Activated CD4-positive, alpha-beta T cell treated with anti-CD3 and anti-CD28 coated beads, Interleukin-2, amount 50 U/mL, for 4 hours (primary cell): ENCODE measurements at places on chromosomes 3 and 15.

DNA sequence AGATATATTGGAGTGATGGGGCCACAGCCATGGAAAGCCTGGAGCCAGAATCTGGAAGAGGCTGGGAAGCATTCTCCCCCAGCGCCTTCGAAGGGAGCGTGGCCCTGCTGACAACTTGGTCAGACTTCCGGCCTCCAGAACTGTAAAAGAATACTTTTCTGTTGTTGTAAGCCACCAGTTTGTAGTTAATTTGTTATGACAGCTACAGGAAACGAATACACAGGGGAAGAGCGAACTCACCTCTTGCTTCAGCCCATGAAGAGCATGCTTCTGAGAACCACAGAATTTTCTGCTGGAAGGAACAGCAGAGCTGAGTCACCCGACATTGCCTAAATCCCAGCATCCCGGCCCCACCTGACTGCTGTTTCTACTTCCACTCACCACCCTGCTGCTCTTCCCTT, 501.7 kb downstream of the SHQ1 start:
- DNase-seq = no peak

GRCh38 chr15:44769521-44769920, 33.2 kb downstream of the TRIM69 start:
- DNase-seq = no peak

DNA sequence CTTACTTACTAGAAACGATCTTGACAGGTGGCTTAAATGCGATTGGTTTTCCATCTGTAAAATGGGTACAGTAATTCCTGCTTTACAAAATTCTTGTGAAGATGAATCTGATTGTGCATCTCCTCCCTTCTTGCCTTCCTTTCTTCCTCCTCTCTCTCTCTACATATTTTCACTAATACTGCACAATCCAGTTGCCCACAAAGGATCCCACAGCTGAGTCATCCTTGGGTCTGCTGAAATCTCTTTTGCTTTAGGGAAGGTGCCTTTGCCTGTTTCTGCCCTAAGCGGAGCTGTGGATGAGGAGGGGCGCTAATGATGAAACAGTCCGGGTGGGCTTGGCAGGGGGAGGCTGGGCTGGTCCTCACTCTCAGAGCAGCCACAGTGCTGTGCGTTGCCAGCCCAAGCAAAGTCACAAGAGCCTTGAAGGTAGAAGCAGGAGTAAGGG, 46.1 kb downstream of the AMOTL2 start:
- no peak for DNase-seq

- DNase-seq = no peak
Measured at GRCh38 chr3:42663581-42664437, 10.3 kb downstream of the ZBTB47 start.

GRCh38 chr3:162605651-162606204, 1109.1 kb downstream of the OTOL1 start:
- no peak for DNase-seq

GRCh38 chr3:123421353-123422174, 27.3 kb downstream of the ADCY5 start:
- DNase-seq = no peak

GRCh38 chr3:192408647-192409200, 318.6 kb downstream of the FGF12 start:
- no peak for DNase-seq

GRCh38 chr3:37544869-37545352, 316.8 kb upstream of the CTDSPL start:
- DNase-seq = no peak

DNA sequence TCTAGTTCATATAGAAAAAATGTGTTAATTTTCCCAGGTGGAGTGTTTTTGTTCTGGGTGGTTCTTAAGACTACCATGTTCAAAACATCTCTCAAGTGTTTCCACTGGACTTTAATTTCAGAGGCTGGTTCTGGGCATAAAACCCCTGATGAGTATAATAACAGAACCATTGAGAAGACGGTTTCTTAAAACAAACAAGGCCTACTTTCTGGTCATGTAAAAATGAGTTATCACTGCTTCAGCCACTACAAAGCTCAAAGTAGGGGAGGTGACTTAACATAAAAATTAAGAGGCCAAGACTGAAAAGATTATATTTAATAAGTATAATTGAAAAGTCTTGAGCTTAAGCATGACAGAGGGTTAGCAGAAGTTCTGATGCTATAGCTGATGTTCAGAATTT, 33.8 kb downstream of the RYR3 start:
- no peak for DNase-seq

DNA sequence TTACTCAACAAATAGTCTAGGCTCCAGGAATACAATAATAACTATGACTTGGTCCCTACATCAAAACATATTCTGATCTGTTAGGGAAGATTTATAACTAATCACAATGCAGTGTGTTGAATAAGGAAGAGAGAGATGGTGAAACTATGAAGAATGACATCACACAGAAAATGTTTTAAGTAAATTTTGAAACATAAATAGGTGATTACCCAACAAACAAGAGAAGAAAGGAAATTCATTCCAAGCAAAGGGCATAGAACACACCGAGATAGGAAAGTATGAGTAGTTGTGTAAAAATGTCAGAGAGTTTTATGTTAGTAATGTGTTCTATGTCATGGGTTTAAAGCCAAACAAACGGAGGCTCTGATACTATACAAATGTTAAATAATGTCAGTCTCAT, 13.4 kb downstream of the SEC62 start:
- DNase-seq = no peak

DNA sequence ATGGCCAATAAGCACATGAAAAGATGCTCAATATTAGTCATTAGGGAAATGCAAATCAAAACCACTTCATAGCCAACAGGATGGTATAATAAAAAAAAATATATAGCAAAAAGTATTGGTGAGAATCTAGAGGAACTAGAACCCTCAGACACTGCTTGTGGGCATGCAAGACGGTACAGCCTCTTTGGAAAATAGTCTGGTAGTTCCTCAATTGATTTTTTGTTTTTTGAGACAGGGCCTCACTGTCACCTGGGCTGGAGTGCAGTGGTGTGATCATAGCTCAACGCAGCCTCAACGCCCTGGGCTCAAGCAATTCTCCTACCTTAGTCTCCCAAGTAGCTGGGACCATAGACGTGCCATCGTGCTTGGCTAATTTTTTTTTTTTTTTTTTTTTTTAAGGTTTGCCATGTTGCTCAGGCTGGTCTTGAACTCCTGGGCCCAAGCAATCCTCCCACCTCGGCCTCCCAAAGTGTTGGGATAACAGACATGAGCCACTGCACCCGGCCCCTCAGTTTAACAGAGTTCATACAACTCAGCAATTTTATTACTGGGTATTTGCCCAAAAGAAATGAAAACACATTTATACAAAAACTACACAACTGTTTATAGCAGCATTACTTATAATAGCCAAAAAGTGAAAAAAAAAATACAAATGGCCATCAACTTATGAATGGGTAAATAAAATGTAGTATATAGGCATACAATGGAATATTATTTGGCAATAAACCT, 5.1 kb downstream of the PRC1 start:
- DNase-seq = no peak

- no peak for DNase-seq
Measured at GRCh38 chr3:139303216-139303615, 40.6 kb upstream of the MRPS22 start.

GRCh38 chr15:94238539-94239118, 7.3 kb downstream of the MCTP2 start:
- no peak for DNase-seq

DNA sequence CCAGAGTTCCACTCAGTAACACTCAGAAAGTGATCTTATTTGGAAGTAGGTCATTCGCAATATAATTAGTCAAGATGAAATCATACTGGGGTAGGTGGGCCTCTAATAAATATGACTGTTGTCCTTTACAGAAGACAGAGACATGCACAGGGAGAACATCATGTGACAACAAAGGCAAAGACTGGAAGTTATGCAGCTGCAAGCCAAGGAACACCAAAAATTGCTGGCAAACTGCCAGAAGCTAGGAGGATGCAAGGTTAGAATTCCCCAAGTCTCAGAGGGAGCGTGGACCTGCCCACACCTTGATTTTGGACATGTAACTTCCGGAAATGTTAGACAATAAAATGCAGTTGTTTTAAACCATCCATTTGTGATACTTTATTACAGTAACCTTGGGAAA, 471.5 kb upstream of the AGTR1 start:
- no peak for DNase-seq

DNA sequence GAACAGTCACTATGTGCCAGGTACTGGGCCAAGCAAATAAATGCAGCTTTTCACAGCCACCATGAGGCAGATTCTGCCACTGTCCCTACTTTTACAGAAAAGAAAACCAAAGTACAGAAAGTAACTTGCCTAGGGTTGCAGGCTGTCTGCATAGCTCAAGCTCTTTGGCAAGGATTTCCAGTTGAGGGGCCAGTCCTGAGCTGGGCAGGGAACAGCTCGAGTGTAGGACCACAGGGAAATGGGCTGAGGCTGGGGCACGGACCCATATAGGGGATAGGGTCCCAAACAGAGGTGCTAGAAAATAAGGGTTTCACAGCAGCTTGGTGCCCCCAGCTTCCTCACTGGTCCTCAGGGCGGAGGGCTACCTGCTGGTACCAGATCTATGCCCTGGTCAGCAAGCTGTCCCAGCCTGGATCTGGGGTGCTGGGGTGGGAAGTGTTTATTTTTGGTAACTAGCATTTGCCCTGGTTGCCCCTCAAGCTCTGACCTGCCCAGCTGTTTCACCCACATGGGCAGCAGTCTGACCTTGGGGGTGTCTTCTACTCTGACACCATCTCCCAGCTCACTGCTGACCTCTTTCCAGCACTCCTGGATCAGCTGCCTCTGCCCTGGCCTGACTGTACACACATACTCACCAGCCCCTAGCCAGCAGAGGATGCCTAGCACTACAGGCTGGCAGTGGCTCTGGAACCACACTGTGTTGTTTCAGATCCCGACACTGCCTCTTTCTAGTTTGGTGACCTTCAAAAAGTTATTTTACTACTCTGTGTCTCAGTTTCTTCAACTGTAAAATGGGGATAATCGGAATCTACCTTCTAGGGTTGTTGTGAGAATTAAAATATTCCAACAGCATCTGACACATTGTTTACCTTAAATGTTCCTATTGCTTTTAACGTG, 16.2 kb downstream of the MRAS start:
- no peak for DNase-seq

GRCh38 chr3:134754768-134755559, 40.1 kb upstream of the EPHB1 start:
- no peak for DNase-seq

- no peak for DNase-seq
Measured at GRCh38 chr15:79738143-79738542, 158.7 kb downstream of the MTHFS start.

DNA sequence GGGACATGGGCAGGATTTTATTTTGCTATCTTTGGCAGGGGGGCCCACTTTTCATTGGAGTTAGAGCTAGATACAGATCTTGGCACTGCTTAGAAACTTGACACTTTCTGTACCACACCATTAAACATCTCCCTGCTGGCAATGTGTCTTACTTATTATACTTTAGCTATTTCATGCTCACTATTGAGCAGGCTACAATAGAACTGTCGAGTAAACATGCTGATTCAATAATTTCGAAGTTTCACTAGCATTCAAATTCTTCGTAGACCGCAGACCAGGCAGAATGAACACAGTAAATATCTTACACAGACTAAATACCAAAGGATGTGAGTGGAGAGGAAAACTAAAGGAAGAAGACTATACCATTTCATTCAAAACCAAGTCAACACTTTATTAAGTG, 180.8 kb downstream of the UNC13C start:
- DNase-seq = no peak

- no peak for DNase-seq
Measured at GRCh38 chr15:90683371-90683770, 33.8 kb upstream of the BLM start.

- no peak for DNase-seq
Measured at GRCh38 chr3:16900779-16901440, 16.2 kb downstream of the PLCL2 start.

DNA sequence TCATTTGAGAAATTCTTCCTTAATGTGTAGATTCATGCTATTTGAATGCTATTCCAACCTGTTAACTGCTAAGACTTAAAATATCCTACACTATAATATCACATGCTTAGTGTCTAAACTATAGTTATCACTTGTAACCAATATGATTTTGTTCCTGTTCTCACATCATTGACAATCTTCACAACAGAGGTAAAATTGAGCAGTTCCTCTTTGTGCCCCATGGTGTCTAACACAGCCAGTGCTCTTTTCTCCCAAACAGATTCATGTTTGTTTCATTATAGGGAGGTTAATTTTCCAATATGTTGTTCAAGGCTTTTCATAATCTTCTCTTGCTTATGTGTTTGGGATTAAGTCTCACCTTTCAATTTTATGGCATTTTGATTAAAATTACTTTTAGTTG, 591.1 kb downstream of the ZPLD1 start:
- no peak for DNase-seq

- DNase-seq = no peak
Measured at GRCh38 chr15:54605556-54605955, 591.2 kb downstream of the RSL24D1 start.

- no peak for DNase-seq
Measured at GRCh38 chr3:54299169-54299935, 177.0 kb downstream of the CACNA2D3 start.

DNA sequence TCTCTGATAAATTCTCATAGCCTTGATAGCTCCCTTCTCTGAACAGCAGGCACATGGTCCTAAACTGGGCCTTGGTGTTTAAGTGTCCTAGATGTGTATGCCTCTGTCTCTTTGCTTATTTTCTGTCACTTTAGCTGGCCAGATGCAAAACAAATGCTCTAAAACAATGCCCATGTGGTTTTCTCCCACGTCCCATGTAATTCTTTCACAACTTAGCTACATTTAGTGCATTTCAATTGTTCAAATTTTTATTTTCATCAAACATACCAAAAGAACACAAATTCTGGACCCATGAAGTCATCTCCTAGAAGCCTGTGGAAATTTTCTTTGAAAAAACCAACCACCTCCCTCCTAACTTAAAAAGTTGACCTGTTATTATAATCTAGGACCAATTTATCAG, 491.3 kb upstream of the AGTR1 start:
- DNase-seq = no peak

GRCh38 chr3:81245501-81245900, 515.9 kb downstream of the GBE1 start:
- DNase-seq = no peak

GRCh38 chr3:18723206-18723810, 298.2 kb upstream of the SATB1 start:
- DNase-seq = no peak

DNA sequence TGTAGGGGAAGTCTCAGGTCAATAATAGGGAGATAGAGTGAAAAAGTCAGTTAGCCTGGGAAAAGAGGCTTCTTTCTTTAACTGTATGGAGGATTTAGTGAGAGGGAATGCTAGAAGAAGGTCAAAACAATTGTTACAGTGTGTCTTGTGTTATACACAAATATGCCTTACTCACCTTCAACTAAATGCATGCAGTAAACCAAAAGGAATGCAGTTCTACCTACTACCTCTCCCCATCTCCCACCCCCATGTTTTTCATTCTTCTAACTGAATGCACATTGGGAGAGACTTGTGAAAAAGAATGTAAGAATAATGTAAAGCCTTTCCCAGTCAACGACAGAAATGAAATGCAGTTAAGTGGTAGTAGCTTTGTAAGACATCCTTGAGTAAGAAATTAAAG, 33.8 kb downstream of the CCDC66 start:
- DNase-seq = no peak

- DNase-seq = no peak
Measured at GRCh38 chr15:89379251-89379695, 44.6 kb upstream of the POLG start.
